RCC 7860 (cell line): ENCODE measurements at places on chromosomes 4 and X.

GRCh38 chr4:2286904-2287593 is 25.1 kb upstream of the MXD4 start:
- no peak for DNase-seq

- no peak for DNase-seq
These were observed 607 bp upstream of the SCOC start for GRCh38 chr4:140372751-140373327.

GRCh38 chr4:159413306-159413943 is 310.5 kb downstream of the RAPGEF2 start:
- peak; percentile 49 for DNase-seq

DNA sequence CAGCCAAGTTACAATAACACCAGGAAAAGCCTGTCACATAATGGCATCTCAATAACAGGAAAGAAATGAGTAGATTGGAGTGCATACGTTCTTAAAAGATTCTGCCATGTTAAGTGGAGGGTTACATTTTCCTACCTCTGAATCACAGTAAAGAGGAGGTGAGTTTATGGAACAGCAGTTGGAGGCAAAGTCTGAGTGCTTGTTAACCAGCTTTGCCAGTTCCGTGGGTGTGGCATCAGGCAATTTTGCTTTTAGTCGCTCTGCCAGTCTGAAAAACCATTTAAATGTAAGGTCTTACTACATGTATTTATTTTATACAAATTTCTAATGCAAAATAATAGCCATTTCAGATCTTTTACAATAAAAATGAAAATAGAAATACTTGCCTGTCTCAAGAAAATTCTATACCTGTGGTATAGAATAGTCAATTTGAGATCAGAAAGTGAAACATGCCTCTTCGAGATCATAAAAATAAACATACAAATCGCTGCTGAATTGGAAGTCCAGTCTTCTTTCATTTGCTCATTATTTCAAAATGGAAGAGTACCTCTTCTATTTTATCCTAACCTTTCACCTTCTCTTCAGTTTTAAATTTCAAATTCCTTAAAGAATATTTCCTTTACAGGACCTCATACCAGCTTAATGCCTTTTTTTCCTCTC is 31.4 kb downstream of the GC start:
- DNase-seq: no peak

DNA sequence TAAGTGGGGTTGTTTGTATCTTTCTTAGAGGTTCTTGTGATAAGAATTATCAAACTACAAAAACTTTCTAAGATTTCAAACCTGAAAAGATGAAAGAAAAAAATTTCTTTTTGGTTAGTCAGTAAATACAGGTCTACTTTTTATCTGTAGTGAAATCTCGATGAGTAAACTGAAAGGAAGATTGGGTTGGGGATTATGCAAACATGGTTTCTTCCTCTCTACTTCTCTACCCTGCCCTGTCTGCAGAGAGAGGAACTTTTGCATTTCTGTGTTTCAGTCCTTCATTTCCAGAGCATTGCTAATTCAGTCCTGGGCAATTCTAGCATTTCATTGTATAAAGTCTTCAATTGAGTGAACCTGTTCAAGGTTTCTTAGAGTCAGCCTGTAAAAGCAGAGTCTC is 51.6 kb upstream of the IL2 start:
- DNase-seq: no peak

DNA sequence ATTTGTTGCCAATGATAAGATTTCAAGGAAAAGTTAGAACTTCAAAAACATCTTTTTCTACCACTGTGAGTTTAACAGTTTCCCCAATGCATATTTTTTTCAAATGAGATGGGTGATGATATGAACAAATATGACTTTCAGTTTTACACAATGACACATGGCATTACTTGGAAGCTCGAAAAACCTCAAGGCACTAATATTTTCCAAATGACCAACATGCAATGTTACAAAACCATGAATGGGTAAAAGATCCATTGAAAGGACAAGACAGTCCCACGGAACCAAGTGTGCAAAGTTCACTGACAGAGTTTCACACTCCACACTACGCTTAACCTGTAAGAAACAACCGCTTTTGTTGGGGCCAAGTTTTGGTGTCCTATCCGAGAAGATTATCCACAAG is 84.5 kb downstream of the CD99L2 start:
- no peak for DNase-seq

DNA sequence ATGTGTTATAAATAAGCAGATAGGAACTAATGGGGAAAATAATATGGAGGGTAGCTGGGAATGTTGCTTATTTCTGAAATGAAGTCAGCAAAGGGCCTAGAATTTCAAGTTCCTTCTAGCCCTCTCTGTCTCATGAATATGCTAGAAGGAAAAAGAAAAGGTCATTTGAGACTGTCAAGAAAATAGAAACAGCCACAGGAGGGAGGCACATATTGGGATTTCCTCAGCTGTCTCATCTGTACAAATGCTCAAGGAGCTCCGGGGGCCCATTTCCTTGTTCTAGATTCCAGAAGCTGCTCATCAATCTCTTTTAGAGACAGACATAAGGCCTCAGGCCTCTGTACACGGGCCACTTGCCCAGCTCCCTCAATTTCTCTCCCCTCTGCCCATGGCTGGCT is 127.6 kb upstream of the ETNPPL start:
- no peak for DNase-seq
